ENCODE measurements at places on chromosomes 4 and X.
A peak's percentile ranks its signal among the peaks of the same experiment; 100 is the strongest.

DNA sequence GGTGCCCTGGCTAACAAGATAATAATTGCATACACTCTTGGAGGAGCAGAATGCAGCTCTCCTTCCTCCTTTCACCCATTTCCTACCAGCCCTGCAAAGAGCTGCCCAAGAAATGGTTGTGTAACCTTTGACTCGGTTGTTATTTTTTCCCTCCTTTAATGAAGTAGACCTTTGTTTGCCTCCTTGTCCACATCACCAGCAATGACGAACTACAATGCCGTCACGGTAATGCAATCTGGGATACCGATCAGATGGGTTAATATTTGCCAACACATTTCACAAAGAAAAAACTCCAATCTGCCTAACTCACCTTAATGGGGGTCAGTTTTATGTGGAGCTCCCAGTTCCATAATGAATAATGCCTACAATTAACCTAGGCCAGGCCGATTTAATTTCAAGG lies 32.0 kb downstream of the GPRIN3 start:
- DNase-seq: no peak

GRCh38 chr4:71689822-71690221 lies 94.1 kb downstream of the GC start:
- DNase-seq: no peak

GRCh38 chr4:183413234-183414200 lies 30.9 kb upstream of the CDKN2AIP start:
- DNase-seq: no peak

- no peak for DNase-seq
Measured at GRCh38 chrX:129983575-129984110, 1.2 kb downstream of the BCORL1 start.

- no peak for DNase-seq
Measured at GRCh38 chr4:65645185-65645584, 25.1 kb downstream of the EPHA5 start.

DNA sequence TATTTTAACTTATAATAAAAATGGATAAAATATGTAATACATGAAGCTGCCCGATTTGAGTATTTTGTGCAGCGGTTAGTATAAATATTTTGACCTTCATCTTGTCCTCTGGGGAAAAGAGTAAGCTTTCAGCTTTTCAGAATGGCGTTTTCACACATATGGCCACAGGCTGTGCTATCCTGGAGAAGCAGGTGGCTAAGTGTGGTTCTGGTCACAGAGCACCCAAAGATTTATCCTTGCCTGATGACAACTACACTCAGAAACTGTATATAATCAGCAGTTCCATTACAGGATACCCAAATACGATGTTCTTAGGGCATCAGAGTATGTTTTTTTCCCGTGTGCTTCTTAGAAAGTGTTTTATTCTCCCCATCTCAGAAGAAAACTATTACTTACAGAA lies 42.3 kb upstream of the ANK2 start:
- no peak for DNase-seq

- DNase-seq: peak; percentile 80
Measured at GRCh38 chrX:12955882-12956703, 18.8 kb upstream of the TMSB4X start.

GRCh38 chr4:54731552-54731951 lies 73.8 kb downstream of the KIT start:
- DNase-seq: no peak

DNA sequence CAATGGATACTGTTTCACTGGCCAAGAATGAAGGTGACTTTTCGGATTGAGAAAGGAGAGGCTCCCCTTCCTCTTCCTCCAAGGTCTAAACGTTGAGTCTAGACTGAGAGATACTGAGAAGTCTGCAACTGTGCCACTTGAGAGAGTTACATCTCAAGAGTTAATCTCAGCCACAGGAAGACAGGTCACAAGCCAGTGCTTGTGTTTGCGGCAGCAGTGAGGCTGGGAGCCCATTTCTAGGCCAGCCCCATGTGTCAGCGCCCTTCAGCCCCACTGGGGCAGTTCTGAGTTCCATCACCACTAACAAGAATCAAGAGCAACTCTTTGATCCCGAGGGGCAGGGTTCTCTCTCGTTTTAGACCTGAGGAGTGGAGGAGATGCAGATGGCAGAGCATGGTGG lies 7.3 kb upstream of the SEC24D start:
- DNase-seq: no peak

DNA sequence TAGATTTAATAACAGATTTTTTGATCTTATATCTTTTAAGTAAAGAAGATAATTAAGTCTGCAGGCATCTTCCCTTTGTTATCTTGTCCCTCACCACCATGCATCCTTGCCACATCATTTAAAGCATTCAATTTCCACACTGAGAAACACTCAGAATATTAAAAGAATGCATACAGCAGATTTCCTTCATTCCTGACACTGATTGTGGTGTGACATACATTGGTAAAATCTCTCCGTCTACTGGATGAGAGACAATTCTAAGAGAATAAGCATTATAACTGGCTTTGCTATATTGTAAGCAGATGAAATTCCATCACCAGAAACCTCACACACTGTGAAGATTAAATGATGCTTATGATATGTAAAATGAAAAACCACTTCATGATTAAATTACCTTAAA lies 97.4 kb upstream of the TRPC5OS start:
- no peak for DNase-seq

- no peak for DNase-seq
Measured at GRCh38 chr4:87953826-87954225, 21.7 kb upstream of the SPP1 start.

GRCh38 chr4:146981651-146982050 lies 36.0 kb upstream of the TTC29 start:
- no peak for DNase-seq

- no peak for DNase-seq
Measured at GRCh38 chr4:129246910-129247461, 151.0 kb downstream of the C4orf33 start.

- DNase-seq: no peak
Measured at GRCh38 chrX:48523682-48524081, 2.1 kb downstream of the EBP start.

- DNase-seq: no peak
Measured at GRCh38 chrX:103640401-103641155, 11.8 kb downstream of the TCEAL1 start.

DNA sequence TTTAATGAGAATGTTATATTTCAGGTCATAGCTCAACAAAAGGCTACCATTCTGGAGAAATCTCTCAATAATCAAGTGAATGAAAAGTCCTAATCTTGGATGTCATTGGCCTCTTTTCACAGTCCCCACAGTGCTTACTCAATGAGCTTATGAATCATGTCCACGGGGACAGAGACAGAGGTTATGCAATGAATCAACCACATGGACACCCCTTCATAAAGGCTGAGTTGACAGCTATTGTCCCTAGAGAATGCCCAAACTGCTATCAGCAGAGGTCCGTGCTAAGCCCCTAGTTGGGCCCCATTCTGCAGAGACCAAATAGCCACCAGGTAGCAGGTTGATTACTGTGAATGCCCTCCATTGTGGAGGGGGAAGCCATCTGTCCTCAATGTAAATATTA lies 158.1 kb downstream of the LHFPL1 start:
- no peak for DNase-seq

GRCh38 chr4:127139788-127140286 lies 492.9 kb upstream of the INTU start:
- no peak for DNase-seq
